Right atrium auricular region (tissue), 2 donors: ENCODE measurements at places on chromosomes 4 and X.

DNA sequence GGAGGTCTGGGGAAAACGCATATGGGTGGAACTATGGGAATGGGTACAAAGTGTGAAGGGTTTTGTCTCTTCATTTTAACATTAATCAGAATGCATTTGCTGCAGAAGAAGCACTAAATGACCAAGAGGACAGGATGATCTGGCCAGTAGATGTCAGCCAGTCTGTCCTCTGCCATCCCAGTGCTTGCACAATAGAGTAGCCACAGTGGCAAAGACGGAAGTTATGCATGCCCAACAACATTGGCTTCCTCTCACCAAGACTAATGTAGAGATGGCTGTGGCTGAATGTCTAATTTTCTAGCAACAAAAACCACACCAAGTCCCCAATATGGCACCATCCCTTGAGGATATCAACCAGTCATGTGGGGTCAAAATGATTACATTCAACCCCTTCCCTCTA is 45.0 kb upstream of the ARHGEF6 start:
- no peak for DNase-seq

- DNase-seq = no peak
Observed at GRCh38 chr4:78184584-78184983, 127.5 kb downstream of the FRAS1 start.

GRCh38 chrX:72348247-72348979 is 42.7 kb upstream of the CITED1 start:
- no peak for DNase-seq

- DNase-seq = no peak
Observed at GRCh38 chr4:150008546-150008945, 69.7 kb upstream of the DCLK2 start.

DNA sequence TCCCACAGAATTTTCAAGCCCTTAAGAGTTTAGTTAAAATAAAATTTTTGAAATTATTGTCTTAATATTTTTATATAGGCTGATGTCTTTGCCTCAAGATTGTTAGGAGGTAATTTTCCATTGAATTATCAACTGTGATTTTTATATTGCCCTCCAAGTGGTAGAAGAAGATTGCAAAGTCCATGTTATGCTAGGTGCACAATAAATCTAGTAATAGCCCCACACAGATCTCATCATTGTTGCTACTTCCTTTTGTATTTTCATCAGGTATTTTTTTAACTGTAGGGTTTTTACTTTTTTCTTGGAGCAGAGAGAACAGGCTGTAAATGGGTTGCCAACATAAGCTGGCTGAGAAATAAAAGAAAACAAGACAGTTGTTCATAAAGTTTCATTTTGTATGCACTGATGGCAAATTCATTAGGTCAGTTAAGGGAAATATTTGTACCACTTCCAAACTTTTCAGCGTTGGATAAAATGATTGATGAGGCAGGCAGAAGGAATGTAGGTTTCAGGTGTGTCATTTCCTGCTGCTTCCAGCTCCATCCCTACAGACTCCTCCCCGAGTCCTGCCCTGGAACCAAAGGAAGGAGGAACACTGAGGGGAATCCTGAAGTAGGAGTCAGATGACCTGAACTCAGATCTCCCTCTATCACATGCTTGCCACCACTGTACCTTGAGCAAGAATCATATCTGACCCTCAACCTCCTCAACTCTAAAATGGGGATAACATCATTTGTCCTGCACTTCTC is 105.5 kb downstream of the PRRG1 start:
- no peak for DNase-seq

- no peak for DNase-seq
Observed at GRCh38 chrX:97117572-97117971, 233.9 kb downstream of the RPA4 start.

DNA sequence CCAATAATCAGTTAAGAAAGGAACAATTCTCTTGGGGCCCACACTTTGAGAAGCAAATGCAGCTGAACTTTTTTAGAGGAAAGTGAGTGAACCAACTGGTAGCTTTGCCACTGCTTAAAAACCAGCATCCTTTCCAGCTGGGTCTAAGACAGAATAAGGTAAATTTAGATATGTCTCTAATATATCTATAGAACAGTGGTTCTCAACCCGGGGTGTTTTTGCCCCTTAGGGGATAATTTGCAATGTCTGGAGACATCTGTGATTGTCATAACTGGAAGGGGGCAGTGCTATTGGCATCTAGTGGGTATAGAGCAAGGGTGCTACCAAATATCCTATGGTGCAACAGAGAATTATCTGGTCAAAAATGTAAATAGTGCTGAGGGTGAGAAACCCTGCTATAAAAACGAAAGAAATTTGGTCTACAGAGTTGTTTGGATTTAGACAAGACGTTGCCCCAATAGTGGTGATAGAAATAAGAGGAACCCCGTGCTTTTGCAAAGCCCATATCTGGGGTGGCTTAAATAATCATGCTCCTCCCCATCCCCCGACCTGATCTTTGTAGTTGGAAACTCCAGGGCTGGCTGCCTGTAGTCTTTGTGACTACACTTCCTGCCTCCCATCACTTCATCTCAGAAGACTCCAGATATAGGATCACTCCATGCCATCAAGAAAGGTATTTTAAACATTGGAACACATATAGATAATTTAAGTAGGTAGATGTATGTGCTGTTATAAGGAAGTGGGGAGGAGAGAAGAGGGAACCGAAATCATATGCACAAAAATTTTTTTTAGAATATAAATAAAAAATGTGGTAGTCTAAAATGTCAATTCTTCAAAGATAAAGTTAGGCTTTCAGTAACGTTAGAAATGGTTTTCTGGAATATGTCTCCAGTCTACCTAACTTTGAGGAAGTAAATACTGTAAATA is at the start of gene TLR7:
TSS of gene TLR7 (plus strand) at position 622 of the 927 bp plus-strand sequence. CDS start 507 bp downstream, outside the sequence.
- no peak for DNase-seq
